ENCODE measurements at places on chromosomes 2 and 18. TPM values are rescaled to one million over a fixed set of nuclear protein-coding genes. Genes with fewer than 3 reads are reported as not detected.

DNA sequence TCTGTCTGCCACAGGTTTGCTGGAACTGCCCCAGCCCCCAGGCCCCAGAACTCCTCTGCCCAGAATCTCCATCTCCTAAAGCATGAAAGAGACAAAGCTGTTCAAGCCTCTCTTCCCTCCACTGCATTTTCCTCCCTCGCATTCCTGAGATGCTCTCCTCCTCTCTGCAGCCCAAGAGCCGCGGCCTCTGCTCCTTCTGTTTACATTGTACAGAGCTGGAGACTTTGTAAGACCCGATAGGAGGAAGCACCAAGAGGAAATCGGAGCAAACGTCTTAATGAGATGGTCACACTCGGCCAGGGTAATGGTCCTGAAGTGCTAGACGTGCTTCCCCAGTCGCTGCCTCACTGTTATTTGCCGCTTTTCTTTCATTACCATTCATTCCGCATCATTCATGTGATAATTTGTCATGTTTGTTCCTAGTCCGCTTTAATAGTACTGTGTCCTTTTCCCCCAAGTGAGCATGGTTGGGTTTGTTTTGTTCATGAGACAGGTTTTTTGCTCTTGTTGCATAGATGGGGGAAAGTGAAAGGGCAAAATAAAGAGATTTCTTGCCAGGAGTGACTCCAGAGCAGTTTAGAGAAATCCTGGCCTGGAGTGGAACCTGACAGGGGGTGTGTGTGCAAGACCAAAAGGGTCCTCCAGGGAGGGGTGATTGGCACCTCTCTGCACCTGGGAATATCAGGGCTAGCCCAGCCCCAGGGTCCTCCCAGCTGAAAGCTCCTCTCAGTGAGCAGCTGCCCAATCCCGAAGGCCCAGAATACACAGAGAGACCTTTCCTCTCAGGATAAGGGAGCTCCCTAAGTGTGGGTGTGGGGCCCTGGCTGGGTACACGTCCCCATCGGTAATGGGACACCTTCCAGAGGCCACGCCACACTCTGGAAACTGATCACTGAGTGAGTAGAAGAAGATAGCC, 44.9 kb upstream of the ID2 start:
- no peak for DNase-seq

- DNase-seq, result no peak
Observed at GRCh38 chr2:99637159-99637697, 147.4 kb upstream of the REV1 start.

GRCh38 chr2:188114014-188114413, 177.7 kb upstream of the GULP1 start:
- no peak for DNase-seq

Gene PROKR1
- not detected for total RNA-seq

Data from H4 (cell line).